Stimulated activated CD4-positive, alpha-beta T cell treated with anti-CD3 and anti-CD28 coated beads, Interleukin-15, amount 100 ng/mL, for 1 hour (primary cell): ENCODE measurements at places on chromosomes 7 and 10.

DNA sequence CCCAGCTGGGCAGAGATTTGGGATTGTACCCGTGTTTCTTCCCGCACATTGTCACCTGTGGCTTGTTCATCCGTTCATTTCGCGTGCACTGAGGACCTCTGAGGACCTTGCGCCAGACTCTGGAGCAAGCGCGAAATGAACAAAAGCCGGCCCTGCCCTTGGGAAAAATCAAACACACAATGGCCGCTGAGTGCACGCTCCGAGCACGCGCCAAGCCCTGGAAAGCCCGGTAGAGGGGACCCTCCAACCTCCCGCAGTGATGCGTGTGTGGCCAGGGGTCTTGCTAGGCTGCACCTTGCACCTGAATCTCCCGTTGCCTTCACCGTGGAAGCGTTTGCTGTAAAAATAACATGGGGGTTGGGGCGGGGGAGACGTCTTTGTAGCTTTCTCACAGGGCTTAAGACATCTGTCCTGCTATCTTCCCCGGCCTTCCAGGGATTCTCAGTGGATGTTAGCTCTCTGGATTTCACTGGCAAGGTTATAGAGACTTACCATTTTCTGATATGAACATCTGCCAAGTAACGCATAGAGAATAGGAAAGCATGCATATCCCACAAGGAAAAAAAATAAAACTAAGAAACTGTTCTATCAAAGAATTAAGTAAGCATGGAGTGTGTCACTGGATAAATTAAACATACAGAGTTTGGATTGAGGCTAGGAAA is 37.3 kb downstream of the ZNF777 start:
- no peak for DNase-seq

DNA sequence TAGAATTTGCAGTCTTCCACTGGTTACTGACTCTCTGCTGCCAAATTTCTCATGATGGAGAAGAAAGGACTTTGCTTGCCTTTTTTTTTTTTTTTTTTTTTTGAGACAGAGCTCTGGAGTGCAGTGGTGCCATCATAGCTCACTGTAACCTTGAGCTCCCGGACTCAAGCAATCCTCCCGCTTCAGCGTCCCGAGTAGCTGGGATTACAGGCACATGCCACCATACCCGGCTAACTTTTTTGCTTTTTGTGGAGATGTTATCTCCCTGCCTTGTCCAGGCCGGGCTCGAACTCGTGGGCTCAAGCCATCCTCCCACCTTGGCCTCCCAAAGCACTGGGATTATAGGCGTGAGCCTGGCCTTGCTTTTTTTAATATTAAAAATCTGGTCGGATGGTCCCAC is 6.2 kb downstream of the INSIG1 start:
- DNase-seq: no peak

DNA sequence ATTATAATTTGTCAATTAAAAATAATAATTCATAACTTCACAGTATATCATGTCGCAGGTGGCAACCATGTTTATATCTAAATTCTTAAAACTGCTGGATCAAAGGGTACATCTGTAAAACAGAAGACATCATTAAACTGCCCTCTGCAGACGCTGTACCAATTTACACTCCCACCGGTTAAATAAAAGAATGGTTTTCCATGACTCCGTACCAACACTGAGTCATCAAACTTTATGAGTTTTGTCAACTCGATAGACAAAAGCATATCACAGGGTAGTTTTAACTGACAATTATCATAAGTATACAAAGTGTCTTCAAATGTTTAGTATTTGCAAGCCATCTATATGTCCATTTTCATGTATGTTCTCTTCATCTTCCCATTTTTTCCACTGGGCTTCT is 5.7 kb upstream of the GSTK1 start:
- no peak for DNase-seq

- DNase-seq: no peak
These were observed 453.7 kb downstream of the SDK1 start for GRCh38 chr7:3754493-3755341.

DNA sequence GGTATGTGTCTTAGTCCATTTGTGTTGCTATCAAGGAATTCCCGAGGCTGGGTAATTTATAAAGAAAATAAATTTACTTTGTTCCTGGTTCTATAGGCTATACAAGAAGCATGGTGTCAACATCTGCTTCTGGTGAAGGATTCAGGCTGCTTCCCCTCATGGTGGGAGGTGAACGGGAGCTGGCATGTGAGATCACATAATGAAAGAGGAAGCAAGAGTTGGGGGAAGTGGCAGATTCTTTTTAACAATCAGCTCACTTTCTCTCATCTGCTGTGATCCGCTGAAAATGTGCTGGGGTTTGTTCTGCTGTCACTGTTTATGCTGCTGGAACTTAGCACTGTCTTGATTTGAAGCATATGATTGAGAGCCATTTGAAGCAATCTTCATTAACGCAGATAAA is 730.0 kb upstream of the SORCS1 start:
- DNase-seq: no peak

GRCh38 chr10:71429929-71430328 is 33.2 kb downstream of the CDH23 start:
- DNase-seq: no peak

GRCh38 chr7:14023838-14024237 is 34.4 kb upstream of the ETV1 start:
- DNase-seq: no peak

DNA sequence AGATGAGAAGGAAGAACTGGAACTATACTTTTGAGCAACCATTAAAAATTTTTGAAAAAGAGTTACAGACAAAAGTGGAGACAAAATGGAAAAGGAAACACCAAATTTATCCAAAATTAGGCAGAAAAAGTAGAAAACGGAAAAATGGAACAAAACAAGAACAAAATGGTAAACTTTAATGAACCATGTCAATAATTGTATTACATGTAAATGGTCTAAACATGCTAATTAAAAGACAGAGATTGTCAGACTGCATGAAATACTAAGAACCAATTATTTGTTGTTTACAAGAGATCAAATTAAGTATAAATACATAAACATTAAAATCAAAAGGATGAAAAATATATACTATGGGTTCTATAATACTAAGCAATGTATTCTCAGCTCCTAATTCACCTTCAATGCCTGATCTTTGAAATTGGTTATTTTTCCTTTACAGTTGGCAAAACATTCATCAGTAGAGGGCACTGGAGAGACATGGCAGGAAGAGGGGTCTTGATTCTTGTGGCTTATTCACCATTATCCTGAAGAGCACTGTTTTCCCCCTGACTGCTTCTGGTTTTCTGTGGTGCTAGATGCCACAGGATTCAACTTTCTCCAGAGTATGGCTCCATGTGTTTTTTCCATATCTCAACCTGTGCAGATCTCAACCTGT is 124.9 kb downstream of the ELFN1 start:
- DNase-seq: no peak

GRCh38 chr10:58836176-58836700 is 323.6 kb downstream of the BICC1 start:
- DNase-seq: no peak

DNA sequence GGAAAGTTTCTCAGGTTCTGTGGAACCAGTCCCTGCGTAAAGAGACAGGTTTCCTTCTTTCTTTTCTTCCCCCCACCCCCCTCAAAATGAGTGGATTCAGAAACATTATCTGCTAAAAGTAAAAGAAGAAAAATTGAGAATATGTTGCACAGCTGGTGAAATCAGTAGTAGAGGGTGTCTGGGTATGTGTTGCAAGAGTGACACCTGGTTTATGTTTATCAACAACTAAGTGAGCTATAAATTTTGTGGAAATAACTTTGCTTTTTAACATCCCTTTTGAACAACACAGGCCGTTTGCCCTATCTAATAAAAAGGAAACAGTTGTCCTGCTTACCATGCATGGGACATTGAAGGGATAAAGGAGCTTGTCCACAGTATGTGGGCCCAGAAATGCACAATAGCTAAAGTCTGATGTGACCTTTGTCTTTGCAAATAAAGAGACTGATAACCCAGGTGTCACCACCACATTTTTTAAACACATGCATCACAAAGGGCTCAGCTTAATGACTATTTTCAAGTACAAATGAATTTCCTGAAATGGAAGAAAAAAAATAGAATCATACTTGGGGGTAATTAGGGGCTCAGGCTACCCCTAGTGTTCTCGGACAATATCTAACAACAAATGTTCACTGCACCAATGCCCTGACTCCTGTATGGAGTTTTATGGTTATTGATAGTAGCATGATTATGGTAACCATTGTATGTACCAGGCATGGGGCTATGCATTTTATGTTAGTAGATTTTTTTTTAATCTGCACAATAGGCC is 221.7 kb upstream of the TCF7L2 start:
- no peak for DNase-seq

DNA sequence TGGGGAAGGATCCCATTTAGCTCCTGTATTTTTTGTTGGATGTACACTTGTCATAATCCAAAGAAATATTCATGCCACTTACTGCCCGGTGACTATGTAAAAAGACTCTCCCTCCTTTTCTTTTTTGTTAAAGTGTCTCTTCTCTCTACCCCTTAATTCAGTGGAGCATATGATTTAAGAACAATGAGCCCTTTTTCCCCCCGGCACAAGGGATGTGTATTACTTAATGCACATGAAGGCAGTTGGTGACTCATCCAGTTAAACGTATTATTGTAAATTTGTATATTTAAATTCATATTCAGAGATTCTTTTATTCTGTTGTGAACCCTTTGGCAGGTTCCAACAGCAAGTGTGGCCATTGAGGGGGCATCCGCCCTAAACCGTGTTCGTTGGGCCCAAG is 241.9 kb downstream of the SLC25A13 start:
- DNase-seq: no peak

DNA sequence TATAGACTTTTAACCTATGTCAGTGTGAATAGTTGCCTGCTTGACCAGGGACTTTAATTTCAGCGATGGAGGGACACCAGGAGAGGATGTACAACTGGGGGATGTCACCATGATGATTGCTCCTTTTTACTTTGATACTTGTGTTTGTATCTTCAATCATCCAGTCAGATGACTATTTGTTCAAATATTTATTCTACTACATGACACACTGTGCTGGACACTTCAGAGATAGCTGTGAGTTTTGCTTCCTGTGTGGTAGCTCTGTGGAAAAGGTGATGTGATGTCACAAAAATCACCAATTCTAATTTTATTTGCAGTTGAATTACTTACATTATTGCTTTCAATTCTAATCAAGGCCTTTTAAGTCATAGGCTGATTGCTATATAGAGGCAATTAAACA is 62.7 kb upstream of the CREB5 start:
- no peak for DNase-seq

GRCh38 chr7:147852833-147853232 is 737.7 kb upstream of the C7orf33 start:
- DNase-seq: no peak

DNA sequence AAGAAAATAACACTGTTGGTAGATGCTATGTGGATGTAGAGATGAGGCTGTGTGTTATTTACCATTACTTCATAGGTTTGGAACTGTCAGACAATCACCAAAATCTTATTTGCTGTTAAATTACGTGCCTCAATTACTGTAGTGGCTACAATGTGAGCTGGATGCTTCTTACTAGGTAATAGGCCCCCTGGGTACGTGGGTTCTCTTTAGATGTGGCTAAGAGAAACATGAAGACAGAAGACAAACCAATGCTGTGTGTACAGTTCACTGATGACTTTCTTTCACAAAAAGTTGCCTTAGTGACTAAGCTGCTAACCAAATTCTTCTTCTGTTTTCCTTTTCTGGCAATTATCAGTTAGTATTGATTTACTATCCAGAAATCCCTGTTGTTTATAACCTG is 144.6 kb downstream of the SEMA3E start:
- no peak for DNase-seq

DNA sequence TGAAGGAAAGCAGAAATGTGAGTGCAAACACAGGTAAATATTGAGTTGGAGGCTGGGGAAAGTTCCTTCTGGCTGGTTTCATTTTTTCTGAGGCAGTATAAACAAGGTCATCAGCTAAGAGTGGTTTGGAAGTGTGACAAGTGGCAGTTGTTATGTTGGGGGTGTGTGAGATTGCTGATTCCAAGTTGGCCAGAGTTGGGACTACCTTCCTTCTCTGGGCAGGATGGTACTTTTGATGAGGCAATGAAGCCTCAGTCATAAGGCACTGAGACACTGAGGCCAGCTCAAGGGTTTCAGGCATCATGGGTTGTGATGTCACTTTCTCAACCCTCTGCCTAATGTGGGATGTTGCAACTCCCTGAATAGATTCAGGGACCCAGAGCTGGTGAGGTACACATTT is 8.2 kb upstream of the PTTG1IP2 start:
- no peak for DNase-seq

- no peak for DNase-seq
These were observed 104.9 kb upstream of the YAE1 start for GRCh38 chr7:39461263-39461820.

- no peak for DNase-seq
These were observed 13.5 kb downstream of the LRMDA start for GRCh38 chr10:75444781-75445386.

DNA sequence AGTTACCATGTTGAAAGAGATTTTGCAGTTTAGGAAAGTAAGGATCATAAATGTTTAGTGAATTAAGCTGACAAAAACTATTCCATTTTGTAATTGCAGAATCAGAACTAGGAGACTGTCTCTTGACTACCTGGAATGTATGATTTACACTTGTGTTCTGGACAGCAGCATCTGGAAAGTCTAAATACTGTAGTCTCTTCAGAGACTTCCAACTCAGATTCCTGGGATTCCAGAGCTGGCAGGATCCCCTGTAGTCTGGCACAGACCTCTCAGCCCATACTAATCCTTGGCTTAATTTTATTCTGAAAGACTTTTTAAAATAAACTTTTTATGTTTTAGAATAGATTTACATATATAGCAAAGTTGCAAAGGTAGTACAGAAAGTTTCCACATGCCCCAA is 452.7 kb downstream of the DPP6 start:
- DNase-seq: no peak

DNA sequence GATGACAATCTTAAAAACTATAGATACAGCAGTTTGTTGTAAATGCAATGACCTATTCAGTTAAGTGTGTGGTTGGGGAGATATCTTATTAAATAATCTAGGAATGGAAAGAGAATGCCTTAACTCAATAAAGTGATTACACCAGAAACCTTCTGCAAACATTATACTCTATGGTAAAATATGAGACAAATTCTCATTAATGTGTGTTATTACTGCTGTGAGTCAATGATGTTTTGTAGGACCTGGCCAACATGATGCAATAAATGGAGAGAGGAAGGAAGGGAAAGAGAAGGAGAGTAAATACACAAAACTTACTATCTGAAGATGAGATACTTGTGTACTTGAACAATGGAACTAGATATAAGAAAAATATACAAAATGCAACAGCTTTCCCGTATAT is 25.1 kb downstream of the MKX start:
- DNase-seq: no peak

GRCh38 chr10:74293686-74294371 is 142.8 kb downstream of the ADK start:
- no peak for DNase-seq
